ENCODE measurements at places on chromosomes 7 and 10.

GRCh38 chr7:101956130-101956529 is 138.7 kb downstream of the CUX1 start:
- no peaks in the 10 kb centered on the region for H3K27me3 ChIP-seq
- no peaks in the 10 kb centered on the region for H3K4me1 ChIP-seq

DNA sequence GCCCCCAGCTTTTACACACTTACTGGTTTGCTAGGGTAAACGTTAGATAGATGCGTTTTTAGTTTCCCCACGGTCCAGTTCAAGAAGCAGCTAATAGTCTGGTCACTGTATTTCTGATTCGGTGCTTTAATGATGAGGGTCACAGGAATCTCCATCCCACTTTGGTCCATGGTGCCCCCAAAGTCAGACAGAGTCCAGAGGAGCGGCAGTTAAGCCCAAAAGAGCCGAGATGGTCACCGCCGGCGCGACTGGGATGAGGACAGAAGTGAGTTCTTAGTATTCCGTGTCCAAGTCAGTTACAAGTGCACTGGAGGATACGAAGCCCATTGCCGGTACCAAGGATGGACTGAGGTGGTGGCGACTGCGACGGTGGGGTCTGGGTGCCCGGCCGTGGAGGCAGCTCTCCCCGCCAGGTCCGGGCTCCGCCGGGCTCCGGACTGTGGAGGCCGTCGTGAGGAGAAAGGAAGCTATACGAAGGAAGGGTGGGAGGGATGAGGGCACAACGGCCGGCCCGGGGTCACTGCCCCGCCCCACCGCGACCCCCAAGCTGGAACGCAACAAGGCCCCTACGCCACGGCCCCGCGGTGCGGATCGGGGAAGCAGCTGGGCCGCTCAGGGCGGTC is 663 bp downstream of the HERPUD2 start:
- no peak for DNase-seq
- no peaks in the 10 kb centered on the region for H3K27me3 ChIP-seq
- H3K4me1 ChIP-seq: peaks cover 6% of the 10 kb centered on the region
- no peaks in the 10 kb centered on the region for H3K36me3 ChIP-seq

DNA sequence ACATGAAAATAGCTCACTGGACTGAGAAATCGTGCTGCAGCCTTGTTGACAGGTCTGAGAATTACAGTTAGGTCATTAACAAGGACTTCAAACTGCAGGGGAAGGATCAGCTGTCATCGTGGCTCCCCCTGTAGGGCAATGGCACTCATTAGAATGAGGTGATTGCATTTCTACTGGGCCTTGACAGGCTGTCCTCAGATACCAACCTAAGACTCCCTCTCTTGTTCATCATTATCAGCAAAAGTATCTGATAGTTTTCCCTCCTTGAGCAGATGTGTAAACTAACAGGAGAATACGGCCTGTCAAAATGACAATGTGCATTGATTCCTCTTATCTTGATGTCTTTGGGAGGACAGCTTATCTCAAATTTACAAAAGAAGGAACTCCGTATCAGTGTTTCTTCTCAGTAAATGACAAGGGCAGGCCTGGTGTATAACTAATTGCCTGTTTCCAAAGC is 648.5 kb upstream of the LRRN3 start:
- DNase-seq: no peak
- H3K4me1 ChIP-seq: no peaks in the 10 kb centered on the region
- H3K36me3 ChIP-seq: no peaks in the 10 kb centered on the region
- no peak overlapping the region for H3K4me3 ChIP-seq
- no peak overlapping the region for H3K27ac ChIP-seq

DNA sequence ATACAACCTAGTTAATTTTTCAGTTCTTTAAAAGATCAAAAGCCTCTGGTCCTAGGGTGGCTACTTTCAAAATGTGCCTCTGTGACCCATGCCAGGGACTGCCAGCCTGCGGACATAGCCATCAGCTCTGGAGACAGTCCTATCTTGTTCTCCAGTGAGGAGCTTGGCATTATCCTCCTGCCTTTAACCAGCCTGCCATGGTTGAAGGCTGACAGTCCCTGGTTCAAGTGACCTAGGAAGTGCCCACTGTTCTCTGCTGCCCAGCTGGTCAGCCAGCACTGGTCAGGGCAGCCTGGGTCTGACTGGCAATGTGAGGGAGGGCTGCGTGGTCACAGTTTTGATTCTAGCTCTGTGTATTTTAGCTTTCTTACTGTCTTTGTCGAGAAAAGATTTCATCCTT is 18.1 kb upstream of the ARHGAP22 start:
- no peak overlapping the region for H3K4me3 ChIP-seq
- DNase-seq: no peak
- no peaks in the 10 kb centered on the region for H3K27me3 ChIP-seq
- H3K27ac ChIP-seq: no peak overlapping the region

DNA sequence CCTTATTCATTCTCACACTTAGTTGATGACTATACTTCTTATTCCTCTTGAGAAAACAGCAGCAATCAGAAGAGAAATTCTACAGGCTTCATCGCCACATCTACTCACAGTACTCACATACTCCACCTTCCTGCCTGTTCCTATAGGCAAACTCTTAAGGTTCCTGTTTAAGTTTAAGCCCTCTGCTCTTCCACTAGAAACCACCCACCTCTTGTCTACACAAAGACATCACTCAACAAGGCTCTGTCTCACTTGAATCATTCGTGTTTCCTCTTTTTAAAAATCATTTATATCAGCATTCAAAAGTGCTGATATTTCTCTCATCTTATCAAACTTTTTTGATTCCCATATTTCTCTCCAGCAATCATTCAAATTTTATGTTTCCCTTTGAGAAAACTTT is 85.5 kb upstream of the ADO start:
- DNase-seq: no peak
- no peak overlapping the region for H3K4me3 ChIP-seq
- H3K4me1 ChIP-seq: no peaks in the 10 kb centered on the region
- no peaks in the 10 kb centered on the region for H3K27me3 ChIP-seq
- no peak overlapping the region for H3K27ac ChIP-seq

- peaks cover 4% of the 10 kb centered on the region for H3K4me1 ChIP-seq
- no peaks in the 10 kb centered on the region for H3K27me3 ChIP-seq
- H3K4me3 ChIP-seq: no peak overlapping the region
- H3K27ac ChIP-seq: no peak overlapping the region
- no peaks in the 10 kb centered on the region for H3K36me3 ChIP-seq
These were observed 20.3 kb downstream of the VCL start for GRCh38 chr10:74018241-74018640.

- no peaks in the 10 kb centered on the region for H3K36me3 ChIP-seq
- no peak overlapping the region for H3K4me3 ChIP-seq
- no peaks in the 10 kb centered on the region for H3K27me3 ChIP-seq
- no peak overlapping the region for H3K27ac ChIP-seq
These were observed 367.8 kb upstream of the C7orf33 start for GRCh38 chr7:148222721-148223120.
